ENCODE measurements at places on chromosomes 12 and 14.

DNA sequence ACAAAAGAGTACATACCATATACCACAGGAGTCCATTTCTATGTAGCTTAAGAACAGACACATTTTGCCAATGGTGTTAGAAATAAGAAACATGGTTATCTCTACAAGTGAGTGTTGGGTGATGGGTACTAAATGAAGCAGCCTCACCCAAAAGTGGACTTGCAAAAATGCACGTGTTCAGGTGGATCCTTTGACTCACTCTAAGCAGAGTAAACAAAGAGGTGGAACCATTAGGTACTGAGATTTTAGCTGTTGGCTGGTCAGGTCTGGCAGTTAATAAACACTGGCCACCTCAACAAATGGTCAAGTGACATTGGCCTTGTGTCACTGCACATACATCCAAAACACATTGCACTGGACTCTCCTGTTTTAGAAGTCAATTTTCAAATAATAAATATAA lies 27.6 kb downstream of the EVL start:
- DNase-seq = no peak

DNA sequence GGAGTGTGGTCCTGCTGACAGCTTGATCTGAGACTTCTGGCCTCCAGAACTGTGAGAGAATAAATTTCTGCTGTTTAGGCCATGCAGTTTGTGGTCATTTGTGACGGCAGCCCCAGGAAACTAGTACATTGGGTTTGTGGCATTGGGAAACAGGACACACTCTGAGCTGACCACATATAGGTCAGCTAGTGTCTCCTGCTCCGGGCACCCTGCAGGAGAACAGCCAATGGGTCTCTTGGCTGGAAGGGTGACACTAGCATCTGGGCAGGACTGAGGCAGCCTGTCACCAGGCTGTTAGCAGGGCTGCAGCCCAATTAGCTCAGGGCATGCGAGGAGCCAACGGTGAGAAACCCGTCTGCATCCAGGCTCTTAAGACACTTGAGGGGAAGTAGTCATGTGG lies 83.2 kb downstream of the PITPNM2 start:
- no peak for DNase-seq

DNA sequence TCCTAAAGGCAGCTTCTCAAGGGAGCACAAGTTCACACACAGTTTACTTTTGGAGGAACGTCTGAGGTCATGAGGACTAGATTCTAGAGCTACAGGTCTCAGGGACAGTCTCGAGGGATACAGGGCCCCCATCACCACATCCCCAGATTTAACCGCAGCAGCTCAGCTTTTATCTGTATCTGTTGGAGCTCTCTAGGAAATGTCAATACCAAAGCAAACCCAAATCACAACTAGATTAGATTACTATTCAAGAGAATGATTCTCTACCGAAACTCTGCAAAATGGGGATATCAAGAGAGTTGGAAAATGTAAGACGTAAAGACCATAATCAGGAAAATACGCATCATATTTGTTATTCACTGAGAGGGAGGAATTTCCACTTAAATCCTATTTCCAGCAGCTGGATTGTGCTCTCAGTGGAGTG lies 4.0 kb upstream of the MYRFL start:
- DNase-seq = no peak

GRCh38 chr12:72075891-72076557 lies 137.4 kb downstream of the TPH2 start:
- DNase-seq = no peak

All from lower lobe of right lung (tissue), 2 donors.